Naive thymus-derived CD4-positive, alpha-beta T cell (primary cell): ENCODE measurements at places on chromosomes 2 and 18. TPM values are rescaled to one million over a fixed set of nuclear protein-coding genes. Genes with fewer than 3 reads are reported as not detected.

DNA sequence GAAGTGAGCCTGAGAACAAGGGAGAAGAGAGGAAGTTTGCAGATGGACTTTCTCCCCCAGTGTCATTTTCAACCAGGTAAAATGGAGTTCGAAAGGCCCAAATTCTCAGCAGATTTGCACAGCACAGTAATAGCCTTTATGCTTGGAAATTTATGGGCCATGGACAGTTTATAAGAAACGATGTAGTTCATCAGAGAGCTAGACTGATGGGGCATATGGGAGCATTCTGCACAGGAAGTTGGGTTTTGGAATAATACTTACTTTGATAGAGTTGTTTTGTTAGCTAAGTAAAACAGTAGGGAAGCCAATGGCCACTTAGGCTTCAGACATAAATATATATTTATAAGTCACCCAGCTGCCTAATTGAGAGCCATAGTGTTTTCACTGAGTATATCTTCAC, 169.4 kb downstream of the MEIS1 start:
- DNase-seq: no peak

DNA sequence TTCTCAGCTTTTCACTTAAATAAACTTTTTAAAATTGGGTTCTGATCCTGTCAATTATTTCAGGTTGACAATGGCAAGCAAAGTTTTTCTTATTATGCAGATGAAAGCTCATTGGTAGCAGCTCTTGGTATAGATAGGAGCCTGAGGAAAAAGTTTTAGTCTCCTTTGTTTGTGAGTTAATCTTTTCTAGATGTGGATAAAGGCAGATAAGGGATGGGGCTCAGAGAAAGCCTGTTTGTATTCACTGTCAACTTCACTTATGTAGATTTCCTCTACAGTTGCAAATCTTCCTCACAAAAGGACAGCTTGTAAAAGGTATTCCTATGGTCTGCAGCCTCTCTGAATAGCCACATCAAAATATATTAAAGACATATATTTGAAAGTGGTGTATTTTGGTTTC, 224.5 kb upstream of the SPOPL start:
- no peak for DNase-seq

GRCh38 chr18:32707586-32707985, 65.2 kb downstream of the KLHL14 start:
- DNase-seq: no peak

DNA sequence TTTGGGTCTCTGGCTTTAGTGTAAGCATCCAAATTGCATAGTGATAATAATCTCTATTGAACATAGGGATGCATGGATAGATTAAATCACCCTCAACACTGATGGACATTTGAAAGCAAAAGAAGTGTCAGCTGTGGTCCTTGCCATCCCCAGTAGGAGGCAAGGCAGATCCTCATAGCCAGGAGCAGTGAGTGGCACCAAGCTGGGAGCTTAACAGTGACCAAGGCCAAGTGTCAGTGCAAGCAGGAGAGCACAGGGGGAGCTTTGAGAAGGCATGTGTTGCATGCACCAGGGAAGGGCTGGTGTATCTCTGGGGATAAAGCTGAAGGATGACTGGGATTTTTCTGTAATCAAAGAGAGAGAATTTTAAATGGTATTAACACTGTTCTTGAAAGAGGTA, 14.7 kb downstream of the SLC14A1 start:
- DNase-seq: no peak

DNA sequence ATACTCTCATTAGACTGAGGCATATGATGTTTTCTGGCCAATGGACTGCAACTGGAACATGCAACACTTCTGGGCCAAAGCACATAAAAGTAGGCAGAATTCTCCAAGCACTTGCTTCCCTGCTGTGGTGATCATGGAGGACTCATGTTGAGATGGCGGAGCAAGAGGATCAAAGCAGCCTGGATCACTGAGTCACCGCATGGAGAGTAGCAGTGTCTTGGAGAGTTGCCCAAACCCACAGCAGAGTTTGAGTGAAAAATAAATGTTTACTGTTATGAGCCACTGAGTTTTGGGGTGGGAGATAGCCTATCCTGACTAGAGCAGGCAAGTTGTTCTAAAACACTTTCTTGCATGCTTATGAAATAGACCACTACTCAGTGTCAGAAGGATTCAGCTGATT, 359.5 kb downstream of the ZNF521 start:
- no peak for DNase-seq

GRCh38 chr2:66545258-66545657, 110.3 kb downstream of the MEIS1 start:
- no peak for DNase-seq

GRCh38 chr2:155895016-155895415, 437.5 kb downstream of the NR4A2 start:
- DNase-seq: no peak

GRCh38 chr2:226828191-226828590, 7.7 kb upstream of the RHBDD1 start:
- DNase-seq: no peak

- DNase-seq: no peak
Observed at GRCh38 chr2:191474464-191474863, 203.5 kb upstream of the NABP1 start.

DNA sequence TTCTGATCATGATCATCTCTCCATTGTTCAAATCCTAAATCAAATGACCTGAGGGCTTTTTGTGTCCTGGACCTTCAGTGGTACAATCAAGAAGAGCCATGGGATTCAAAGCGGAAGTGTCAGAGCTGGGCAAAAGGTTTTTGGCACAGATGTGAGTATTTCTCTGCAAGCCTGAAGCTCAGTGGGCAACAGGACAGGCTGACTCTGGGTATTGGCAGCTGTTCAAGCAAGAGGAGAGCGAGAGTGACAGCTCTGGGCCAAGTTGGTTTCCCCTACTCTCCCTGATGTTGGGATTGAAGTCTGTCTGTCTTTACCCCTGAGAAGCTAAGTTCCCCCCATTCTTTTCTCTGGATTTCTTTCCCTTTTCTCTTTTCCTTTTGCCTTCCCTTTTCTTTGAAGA, 33.3 kb downstream of the DSEL start:
- DNase-seq: no peak

GRCh38 chr18:48345596-48345995, 63.6 kb downstream of the ZBTB7C start:
- no peak for DNase-seq

DNA sequence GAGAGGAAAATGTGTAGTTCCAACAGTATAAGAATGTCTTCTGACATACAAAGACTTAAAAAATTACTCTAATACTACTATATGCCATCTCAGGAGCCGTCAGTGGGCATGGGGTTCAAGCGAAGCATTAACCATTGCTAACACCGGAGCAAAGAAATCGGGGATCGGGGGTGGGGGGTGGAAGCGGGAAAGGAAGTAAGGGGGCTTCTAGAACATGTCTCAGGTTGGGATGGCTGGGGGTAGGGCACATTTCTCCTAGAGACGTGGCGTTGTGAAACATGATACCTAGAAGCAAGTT, 702 bp downstream of the LMAN1 start:
- DNase-seq: no peak

GRCh38 chr2:153635494-153635893, 156.9 kb upstream of the RPRM start:
- DNase-seq: no peak

GRCh38 chr2:231612456-231613330, 20.0 kb downstream of the TEX44 start:
- peak; percentile 80 for DNase-seq

DNA sequence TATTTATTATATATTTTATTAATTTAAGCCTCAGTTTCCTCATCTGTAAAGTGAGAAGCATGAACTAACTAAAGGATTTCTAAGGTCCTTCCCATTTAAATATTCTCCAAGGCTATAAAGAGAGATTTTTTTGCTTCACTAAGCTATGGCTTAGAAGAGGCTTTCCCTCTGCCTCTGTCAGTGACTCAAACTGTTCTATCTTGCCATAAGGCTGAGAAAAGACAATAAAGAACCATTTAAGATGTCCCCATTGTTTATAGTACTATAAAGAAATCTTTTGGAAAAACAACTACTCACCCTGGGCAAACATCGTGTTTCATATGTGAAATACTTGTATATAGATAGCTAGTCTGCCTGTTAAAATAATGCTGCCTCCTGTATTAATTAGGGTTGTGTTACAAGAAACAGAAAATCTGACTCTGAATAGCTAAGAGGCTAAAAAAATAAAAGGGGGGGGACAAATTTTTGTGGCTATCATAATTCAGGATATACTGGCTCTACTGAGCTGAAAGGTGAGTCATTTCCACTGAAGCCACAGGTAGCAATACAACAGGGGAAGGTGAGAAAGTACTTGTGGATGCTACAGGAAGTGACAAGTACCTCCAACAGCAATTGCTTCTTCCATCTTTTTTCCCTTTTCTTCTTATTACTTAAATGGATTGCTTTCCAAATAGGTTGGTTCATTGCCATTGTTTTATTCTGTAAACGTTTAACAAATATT, 25.4 kb downstream of the EPHA4 start:
- DNase-seq: no peak

DNA sequence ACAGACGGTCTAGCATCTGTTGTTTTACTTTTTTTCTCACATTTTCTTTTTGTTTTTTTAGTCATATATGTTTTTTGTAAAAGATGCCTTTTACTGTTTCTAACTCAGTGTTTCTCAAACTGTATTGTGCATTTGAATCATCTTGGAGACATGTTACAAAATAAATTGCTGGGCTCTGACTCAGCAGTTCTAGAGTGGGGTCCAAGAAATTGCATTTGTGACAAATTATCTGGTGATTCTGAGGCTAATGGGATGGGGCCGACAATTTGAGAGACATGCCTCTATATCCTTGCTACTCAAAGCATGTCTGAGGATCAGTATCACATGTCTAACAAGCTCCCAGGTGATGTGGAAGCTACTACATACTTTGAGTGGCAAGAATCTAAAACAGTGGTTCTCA, 478.8 kb downstream of the PLCL1 start:
- DNase-seq: no peak

DNA sequence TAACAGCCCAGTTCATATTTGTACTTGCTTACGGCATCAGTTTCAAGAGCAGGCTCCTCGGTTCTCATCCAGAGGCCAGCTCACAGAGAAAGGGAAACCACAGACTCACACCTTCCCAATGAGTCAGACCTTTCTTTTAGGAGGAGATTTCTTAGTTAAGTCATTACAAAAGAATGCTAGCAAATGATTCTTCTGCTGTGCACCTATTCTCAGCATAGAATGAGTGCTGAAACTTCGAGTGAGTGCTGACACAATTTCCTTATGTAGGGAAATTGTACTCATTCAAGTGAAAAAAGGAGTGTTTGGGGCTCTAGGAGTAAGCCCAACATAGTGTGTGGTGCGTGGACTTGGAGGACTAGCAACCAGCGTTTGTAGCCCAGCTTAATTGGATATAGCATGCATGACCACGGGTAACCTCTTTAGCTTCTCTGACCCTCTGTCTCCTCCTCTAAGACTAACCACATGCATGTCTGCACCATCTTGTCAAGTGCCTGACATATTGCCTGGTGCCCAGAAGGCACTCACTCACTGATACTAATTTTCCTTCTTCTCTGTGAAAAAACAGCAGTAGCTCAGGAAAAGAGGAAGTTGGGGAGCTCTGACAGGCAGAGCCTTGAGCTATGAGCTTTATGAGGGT, 87.0 kb downstream of the ALPK2 start:
- DNase-seq: no peak

DNA sequence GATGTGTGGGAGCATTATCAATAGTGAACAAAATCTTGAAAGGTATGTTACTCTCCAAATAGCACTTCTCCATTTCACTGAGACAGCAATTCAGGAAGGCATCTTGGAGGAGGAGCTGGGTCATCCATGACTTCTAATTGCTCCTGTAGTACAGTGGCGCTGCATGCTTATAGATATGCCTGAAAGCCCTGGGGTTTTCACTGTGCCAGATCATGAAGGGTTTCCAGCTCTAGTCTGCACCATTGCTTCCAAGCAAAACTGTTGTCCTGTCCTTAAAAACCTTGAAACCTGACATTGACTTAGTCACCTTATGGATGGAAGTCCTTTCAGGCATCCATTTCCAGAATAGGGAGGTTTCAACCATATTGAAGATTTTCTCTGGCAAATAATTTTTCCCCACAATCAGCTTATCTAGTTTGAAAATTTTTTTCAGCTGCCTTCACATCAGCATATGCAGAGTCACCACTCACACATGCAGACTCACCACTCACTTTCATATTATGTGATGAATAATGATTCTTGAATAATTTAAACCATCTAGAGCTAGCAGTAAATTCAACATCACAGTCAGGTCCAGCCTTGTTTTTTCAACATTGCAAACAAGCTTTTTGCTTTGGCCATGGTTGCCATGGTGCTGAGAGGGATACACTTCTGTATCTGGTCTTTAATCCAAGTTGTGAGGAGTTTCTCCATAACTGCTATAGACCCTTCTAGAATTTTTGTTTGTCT, 297.1 kb downstream of the CLIP4 start:
- DNase-seq: no peak

- DNase-seq: no peak
Observed at GRCh38 chr18:30072609-30073385, 969.7 kb downstream of the DSC3 start.

DNA sequence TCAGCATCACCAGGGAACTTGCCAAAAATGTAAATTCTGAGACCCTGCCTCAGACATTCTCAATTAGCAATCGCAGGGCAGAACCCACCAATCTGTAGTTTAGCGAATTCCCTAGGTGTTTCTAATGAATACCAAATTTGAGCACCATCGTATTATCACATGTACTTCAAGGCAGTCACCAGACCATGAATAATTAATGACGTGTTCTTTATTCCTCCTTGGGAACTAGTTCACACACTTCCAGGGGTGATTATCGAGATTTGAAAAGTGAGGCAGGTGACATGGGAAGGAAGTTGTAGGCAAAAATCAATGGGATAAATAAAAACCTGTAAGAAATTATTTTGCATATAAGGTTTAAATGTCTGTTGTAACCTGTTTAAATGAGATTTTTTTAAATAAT, 102.5 kb upstream of the CRIM1 start:
- no peak for DNase-seq

- DNase-seq: no peak
Observed at GRCh38 chr2:199581935-199582360, 124.2 kb upstream of the SATB2 start.

DNA sequence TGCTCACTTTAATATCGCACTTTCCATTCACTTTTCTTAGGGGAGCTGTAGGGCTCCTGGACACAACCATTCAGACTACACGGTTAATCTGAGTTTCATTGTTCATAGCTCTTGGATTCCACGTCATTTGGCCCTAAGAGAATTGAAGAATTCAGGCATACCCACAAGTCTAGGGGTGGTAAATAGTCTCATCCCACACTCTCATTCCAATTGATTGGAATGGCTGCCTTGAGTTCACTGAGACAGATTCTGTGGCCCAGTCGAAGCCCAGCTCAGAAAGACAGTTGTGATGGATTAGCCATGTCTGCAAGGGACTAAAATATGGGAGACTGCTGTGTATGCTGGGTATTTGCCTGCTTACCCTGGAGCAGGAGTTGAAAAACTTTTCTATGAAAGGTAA, 124.6 kb downstream of the TFCP2L1 start:
- DNase-seq: no peak

TUBA4B gene
- total RNA-seq: not detected

CAPG gene
- 154 TPM for total RNA-seq

YES1 gene
- total RNA-seq: 14.8 TPM

CRYGD gene
- not detected in 2 replicates for total RNA-seq

GAD1 gene
- not detected for total RNA-seq

TFPI gene
- total RNA-seq: 0.08 and 0.15 TPM in 2 replicates

EFHD1 gene
- total RNA-seq: 2.2 TPM

ZNF892 gene
- total RNA-seq: 6.4 TPM

TCF23 gene
- not detected for total RNA-seq

REV1 gene
- 54.7 TPM for total RNA-seq
